ENCODE measurements at places on chromosomes 3 and 15.

- DNase-seq: no peak
These were observed 821 bp downstream of the LINS1 start for GRCh38 chr15:100601163-100601562.

- no peak for DNase-seq
These were observed 91.5 kb upstream of the TBC1D5 start for GRCh38 chr3:17833786-17834559.

GRCh38 chr3:36403661-36404060 lies 23.4 kb downstream of the STAC start:
- no peak for DNase-seq

- DNase-seq: no peak
These were observed 9.5 kb upstream of the ST6GAL1 start for GRCh38 chr3:186920796-186921195.

DNA sequence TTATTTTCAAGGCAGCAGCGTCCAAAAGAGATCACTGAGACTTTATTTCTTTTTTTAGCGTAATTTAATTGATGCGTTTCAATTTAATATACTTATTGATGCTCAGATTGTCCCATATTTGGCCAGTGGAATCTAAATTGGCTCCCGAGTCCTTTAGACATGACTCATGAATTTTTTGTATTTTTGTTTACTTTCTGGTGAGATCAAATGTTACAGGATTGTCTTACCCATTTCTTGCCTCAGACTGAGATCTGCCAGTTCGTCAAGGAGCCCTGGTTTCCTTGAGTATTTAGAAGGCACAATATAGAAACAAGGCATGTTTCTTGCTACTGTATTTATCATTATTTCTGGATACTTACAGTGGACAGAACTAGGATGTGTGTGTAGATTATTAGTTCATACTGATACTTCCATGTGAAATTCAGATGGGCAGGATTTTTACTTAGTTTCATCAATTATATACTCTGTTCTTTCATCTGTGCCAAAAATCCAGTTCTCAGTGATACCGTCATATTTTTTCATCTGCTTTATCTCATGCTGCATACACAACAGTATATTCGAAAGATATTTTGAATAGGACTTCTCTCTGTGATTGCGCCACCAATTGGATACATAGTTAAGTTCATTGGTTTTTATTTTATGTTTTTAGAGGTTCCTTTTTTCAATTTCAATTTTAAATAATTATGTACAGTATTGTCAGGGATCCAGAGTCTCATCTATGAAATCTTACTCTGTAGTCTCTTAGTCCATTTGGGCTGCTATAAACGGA lies 436.9 kb upstream of the C2CD4B start:
- no peak for DNase-seq

DNA sequence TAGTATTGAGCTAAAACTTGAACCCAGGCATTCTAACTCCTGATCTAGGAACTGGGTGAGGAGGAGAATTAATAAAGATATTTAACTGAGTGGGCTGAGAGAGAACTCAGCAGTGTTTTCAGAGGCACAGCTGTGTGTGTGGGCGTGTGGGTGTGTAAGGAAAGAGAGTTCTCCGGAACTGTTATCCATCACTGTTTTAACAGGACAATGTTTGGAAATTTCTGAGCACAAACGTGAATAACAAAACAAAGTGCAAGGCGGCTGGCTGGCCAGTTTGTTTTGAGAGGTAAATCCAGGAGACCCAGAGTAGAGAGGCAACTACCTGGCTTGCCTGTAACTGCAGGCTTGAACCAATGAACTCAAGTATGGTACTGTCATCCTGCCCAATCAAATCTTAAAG lies 5.0 kb upstream of the PTPN9 start:
- no peak for DNase-seq

GRCh38 chr3:139832998-139833397 lies 102.0 kb upstream of the CLSTN2 start:
- no peak for DNase-seq

DNA sequence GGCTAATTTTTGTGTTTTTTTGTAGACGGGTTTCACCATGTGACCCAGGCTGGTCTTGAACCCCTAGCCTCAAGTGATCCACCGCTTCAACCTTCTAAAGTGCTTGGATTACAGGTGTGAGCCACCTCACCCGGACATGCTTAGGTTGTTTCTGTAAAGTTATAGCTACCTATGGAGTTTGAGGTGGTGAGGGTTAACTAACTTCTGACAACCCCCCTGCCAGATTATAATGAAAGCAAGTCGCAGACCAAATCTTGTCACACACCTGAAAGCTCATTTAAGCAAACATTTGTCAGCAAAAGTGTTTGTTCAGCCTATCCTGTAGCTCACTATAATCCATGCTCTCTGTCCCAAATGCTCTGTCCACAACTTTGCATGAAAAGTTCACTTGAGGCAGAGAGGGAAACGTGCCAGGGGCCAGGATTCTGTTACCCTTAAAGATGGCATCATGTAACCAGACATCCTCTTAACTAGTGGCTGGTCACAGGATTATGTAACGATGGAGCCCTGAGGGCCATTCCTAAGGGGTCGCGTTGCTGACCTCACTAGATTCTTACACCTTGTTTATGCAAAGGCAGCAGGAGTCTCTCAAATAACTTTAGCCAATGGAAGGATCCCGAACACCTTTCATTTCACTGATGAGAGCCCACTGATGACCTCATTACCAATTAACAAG lies 24.1 kb upstream of the SENP5 start:
- no peak for DNase-seq
